ENCODE measurements at places on chromosomes 13 and 19. TPM values are rescaled to one million over a fixed set of nuclear protein-coding genes. Genes with fewer than 3 reads are reported as not detected.

GRCh38 chr13:99059498-99060075, 81.7 kb upstream of the DOCK9 start:
- no peaks in the 10 kb centered on the region for H3K27me3 ChIP-seq
- no peak for DNase-seq
- no peak overlapping the region for H3K27ac ChIP-seq

- H3K4me3 ChIP-seq: no peak overlapping the region
- H3K36me3 ChIP-seq: peaks cover 40% of the 10 kb centered on the region
- DNase-seq: no peak
- no peak overlapping the region for H3K27ac ChIP-seq
- no peaks in the 10 kb centered on the region for H3K4me1 ChIP-seq
- no peaks in the 10 kb centered on the region for H3K27me3 ChIP-seq
Observed at GRCh38 chr19:4120559-4121272, 3.2 kb downstream of the MAP2K2 start.

DNA sequence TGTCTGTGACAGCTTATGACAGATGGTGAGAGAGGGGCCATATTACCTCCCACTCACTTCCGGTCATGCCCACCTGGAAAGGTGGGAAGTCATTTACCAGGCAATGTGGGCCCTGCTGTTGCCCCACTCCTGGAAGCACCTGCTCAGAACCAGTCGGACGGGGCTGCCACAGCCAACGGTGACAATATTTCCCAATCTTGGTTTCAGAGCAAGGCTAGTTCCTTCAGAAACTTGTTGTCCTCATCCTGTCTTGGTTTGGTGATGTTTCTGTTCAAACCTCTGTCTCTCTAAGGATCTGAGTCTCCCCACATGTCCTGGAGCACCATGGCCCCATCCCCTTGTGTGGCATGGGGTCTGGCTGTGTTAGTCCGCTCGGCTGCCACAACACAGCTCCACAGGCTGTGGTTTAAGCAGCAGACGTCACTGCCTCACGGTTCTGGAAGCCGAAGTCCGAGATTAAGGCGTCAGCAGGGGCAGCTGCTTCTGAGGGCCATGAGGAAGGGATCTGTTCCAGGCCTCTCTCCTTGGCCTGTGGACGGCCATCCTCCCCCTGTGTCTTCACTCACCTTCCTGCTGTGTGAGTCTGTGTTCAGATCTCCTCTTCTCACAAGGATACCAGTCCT, 31.5 kb upstream of the SLC15A1 start:
- H3K27ac ChIP-seq: no peak overlapping the region
- H3K4me1 ChIP-seq: no peaks in the 10 kb centered on the region
- DNase-seq: no peak
- H3K4me3 ChIP-seq: no peak overlapping the region
- peaks cover 10% of the 10 kb centered on the region for H3K27me3 ChIP-seq
- H3K36me3 ChIP-seq: no peaks in the 10 kb centered on the region

The GFY gene
- 0.27 TPM for total RNA-seq

The TRIM13 gene
- total RNA-seq: 43.5 TPM

DNA sequence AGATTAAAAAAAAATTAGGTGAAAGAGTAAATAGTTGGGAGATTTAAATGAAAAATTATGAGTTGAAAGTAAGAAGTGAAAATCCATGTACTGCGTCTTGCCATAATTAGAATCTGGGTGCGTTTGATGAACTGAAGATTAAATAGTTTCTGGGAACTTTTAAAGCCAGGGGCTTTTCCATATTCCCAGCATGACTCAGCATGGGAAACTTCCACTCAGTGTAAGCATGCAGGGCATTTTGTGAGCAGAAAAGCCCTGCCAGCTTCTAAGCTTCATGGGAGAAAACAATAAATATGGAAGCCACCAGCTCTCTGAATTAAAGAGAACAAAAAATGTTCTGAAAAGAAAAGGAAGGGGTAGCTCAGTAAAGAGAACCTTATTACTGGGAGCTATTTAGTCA, 62.0 kb upstream of the EDNRB start:
- peak overlapping the region; percentile 45 for H3K27ac ChIP-seq
- H3K4me1 ChIP-seq: no peaks in the 10 kb centered on the region
- H3K36me3 ChIP-seq: no peaks in the 10 kb centered on the region
- no peak overlapping the region for H3K4me3 ChIP-seq

GRCh38 chr13:109465148-109465547, 321.2 kb downstream of the IRS2 start:
- H3K27ac ChIP-seq: no peak overlapping the region
- no peak overlapping the region for H3K4me3 ChIP-seq
- H3K36me3 ChIP-seq: no peaks in the 10 kb centered on the region
- no peaks in the 10 kb centered on the region for H3K27me3 ChIP-seq

DNA sequence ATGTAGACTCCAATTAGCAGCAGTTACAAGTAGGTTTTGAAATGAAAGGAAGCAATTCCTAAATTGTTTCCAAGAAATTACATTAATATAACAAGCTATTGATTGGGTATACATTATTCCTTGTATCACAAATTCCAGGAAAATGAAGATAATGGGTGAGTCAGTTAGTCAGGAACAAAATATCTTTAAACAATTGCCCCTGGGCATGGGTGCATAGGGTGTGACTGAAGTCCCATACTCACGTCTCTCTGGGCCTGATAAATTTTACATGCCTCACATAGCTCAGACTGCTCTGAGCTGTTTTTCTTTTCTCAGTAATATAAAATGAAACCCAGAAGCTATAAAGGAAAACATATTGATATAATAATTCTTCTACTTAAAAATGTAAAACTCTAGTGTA, 87.8 kb downstream of the FNDC3A start:
- H3K27me3 ChIP-seq: no peaks in the 10 kb centered on the region
- H3K4me3 ChIP-seq: no peak overlapping the region
- DNase-seq: no peak
- no peaks in the 10 kb centered on the region for H3K4me1 ChIP-seq
- peaks cover 6% of the 10 kb centered on the region for H3K36me3 ChIP-seq
